NCI-H524 (cell line): ENCODE measurements at places on chromosomes 3 and 15.

GRCh38 chr3:179829401-179829800, 176.6 kb downstream of the USP13 start:
- peak; percentile 28 for DNase-seq

DNA sequence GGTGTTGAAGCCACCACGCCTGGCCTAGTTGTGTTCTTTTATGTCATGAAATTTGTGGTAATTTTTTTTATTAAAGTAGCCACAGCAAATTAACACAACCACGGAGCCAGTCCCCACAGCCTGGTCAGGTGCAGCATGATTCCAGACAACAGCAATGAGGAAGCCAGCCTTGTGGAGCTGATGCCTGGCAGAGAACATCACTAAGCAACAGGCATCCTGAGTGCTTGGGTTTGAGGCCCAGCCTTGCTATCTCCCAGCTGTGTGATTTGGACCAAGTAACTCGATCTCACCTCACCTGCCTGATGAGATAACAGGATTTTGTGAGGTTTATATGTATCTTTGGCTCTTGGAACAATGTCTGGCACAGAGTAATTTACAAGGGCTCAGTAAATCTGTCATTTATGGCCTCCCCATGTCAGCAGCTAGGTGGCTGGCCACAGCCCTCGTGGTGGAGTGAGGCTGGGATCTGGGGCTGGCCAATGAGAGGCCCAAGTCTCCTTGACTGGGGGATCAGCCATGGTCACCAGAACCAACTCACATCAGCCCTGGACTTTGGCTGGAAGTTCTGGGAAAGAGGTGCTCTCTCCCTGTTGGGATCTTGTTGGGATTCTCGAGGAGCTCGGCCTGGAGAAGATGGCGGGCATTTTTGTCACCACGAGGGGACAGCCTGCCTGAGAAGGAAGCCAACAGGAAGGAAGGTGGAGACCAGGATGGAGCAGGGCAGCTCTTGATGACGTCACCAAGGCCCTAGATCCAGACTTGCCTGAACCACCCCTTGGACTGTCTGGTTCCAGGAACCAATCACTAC, 22.8 kb upstream of the FLNB start:
- DNase-seq = no peak

GRCh38 chr3:6180171-6180570, 680.7 kb upstream of the GRM7 start:
- DNase-seq = no peak

- DNase-seq = no peak
Measured at GRCh38 chr3:45773714-45774449, 22.5 kb downstream of the SLC6A20 start.

DNA sequence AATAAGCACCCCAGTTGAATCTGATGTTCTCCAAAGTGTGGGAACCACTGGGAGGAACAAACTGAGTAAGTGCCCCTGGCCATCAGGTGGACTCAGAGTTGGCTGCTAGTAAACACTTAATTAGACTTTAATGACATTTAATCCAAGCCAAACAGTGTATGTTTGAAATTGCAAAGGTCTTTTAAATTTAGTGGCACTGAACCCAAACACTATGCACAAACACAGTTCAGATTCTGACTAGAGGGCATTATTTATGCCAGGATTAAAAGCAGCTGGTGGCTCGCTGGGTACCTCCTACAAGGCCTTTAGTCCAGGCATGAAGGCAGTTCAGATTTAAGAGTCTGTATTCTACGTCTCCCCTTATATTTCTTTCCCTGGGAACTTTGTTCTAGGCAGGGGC, 264.8 kb downstream of the CLSTN2 start:
- DNase-seq = peak; percentile 50

- no peak for DNase-seq
Measured at GRCh38 chr3:59606638-59607266, 556.9 kb upstream of the CFAP20DC start.

DNA sequence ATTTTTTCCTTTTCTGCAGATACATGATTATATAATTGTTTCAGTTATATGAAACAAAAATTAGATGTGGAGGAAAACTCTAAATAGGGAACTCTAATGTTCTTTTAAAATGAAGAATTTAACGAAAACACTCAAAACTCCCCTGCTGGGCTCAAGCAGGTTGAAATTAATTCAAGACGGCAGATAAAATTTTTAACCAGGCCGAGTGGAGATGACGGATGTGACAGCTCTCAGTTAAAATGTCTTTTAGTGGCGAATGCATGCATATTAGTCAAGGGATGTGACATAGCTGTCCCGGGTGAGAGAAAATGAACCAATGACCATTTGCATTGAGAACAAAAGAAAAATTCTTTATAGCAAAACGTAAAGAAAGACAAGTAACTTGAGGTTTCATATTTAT, 110.1 kb downstream of the ROBO2 start:
- DNase-seq = no peak

GRCh38 chr3:148756311-148756710, 58.6 kb downstream of the AGTR1 start:
- DNase-seq = no peak

DNA sequence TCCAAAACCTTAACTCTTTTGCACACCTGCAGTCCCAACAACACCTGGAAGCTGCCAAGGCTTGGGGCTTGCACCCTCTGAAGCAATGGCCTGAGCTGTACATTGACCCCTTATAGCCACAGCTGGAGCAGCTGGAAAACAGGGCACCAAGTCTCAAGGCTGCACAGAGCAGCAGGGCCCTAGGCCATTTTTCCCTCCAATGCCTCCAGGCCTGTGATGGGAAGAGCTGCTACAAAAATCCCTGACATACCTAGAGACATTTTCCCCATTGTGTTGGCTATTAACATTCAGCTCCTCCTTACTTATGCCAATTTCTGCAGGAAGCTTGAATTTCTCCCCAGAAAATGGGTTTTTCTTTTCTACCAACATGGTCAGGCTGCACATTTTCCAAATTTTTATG, 231.0 kb downstream of the ZMAT3 start:
- DNase-seq = no peak
